Activated naive CD4-positive, alpha-beta T cell (primary cell): ENCODE measurements at places on chromosomes 11 and 22.

GRCh38 chr11:122850076-122850631 is 11.9 kb downstream of the CRTAM start:
- DNase-seq, result no peak

GRCh38 chr11:74000307-74001133 is 8.4 kb downstream of the UCP3 start:
- no peak for DNase-seq

GRCh38 chr11:65377777-65378176 is 4.7 kb downstream of the SLC25A45 start:
- DNase-seq, result no peak

GRCh38 chr11:79110321-79110720 is 330.5 kb downstream of the TENM4 start:
- DNase-seq, result no peak

DNA sequence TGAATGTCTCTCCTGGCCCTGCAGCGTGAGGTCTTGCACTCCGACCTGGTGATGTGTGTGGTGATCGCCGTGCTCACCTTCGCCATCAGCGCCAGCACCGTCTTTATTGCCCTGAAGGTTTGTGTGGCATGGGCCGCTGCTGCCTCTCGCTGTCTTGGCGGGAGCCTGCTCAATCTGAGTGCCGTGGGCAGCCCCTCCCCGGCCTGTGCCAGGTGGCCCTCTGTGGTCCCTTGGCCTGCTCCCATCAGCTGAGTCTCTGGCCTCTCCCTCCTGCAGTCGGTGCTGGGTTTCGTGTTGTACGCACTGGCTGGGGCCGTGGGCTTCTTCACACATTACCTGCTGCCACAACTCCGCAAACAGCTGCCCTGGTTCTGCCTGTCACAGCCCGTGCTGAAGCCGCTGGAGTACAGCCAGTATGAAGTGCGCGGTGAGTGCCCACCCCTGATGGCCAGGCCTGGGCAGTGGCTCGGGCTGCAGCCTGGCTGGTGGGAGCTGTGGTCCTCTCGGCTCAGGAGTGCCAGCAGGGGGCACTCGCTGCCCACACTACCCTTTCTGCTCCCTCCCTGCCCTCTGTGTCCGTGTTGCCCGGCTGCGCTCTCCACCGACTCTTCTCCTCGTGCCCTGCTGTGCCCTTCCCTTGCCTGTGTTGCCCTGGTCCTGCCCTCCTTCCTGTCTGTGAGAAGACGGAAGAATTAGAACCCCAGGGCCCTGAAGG is 10.2 kb downstream of the PCNX3 start:
- DNase-seq, result no peak

DNA sequence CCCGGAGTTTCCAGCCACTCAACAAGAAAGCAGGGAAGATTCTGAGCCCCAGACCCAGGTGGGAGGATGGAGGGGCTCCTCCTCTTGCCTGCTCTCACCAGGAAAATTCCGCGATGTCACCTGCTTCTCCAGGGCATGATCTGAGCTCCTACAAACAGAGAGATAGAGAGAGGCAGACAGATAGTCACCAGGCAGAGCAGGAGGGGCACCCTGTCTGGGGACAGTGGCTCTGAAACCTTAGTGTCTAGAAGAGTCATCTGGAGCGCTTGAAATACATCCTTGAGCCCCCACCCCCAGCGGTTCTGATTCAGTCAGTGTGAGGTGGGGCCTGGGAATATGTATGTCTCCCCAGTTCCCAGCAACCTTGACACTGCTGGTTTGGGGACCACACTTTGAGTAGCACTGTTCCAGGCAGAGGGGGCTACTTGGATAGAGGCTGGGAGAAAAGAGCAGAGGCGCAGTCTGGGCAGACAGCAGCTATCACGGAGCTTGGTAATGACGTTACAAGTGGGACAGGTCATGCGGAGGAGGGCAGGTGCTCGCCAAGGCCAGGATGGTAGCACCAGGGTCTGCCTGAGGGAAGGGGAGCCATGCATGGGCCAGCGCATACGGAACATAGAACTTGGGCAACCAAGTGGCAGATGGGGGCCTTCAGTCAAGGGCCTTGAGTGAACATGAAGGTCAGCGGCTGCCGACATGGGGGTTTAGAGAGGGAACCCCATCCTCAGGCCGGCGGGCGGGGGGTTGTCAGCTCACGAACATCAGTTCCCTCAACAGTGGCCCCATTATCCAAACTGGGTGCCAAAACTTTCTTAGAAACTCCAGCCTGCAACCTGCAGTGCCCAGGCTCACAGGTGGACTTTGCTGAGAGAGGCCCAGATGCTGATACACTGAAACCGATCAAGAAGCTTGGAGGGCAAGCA is 60.9 kb upstream of the MYEOV start:
- DNase-seq, result no peak

GRCh38 chr22:44824271-44824670 is 71.9 kb downstream of the ARHGAP8 start:
- no peak for DNase-seq

DNA sequence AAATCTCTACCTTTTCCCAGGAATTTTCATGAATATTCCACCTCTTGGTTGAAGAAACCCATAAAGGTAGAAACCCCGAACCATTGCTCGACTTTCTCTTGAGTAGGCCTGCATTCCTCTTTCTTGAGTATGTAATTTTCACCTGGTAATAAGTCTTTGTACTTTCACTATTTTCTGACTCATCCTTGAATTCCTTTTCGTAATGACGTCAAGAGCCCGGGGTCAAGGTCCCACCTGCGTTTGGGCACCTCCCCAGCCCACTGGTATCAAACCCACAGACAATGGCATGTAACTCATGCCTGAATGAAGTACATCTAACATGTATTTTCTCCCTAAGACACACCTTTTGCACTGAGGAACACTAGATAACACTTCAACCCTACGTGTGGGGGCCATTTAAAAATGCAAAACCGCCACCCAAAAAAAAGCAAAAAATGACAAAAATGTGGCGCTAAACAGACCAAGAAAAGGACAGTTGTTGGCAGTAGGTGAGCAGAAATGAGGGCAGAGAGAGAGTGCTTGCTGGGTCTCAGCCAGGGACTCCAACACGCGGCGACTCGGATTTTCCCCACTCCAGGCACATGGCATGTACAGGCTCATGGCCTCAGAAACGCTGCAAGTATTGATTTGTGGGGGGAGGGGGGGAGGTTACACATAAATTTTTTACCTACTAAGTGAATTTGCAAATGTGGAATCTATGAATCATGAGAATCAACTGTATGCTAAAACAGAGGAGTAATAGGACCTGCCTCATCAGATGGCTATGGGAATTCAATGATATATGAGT is 4.1 kb upstream of the C11orf24 start:
- DNase-seq, result no peak

DNA sequence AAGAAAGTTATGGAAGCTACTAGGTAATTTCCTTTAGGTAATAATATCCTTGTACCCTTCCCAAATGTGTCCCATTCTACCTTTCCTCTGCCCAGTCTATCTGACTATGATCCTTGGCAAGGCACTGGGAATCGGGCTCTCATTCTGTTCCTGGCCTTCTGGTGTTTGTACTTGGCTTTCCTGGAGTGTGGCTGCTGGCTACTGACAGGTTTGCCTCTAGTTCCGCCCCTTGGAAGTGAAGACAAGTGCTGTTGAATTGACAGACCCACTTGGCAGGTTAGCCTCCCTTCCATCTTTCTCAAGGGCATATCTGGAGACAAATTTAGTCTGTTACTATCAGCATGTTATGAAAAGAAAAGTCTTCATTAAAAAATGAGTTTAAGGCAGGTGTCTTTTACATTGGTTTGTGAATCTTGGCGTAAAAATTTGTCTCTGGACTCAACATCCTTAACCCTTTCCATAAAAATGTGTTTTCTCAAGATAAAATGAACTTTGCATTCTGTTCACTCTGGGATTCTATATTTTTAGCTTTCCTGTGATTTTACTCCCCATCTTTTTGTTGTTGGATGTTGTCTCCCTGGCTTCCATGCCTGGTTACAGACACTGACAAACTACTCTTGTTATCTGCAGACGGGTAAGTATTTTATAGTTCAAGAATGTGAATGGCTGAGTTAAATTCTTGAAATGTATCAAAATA is 287.4 kb upstream of the PDGFD start:
- no peak for DNase-seq

- DNase-seq, result no peak
Observed at GRCh38 chr11:103652013-103652412, 384.4 kb upstream of the DDI1 start.

DNA sequence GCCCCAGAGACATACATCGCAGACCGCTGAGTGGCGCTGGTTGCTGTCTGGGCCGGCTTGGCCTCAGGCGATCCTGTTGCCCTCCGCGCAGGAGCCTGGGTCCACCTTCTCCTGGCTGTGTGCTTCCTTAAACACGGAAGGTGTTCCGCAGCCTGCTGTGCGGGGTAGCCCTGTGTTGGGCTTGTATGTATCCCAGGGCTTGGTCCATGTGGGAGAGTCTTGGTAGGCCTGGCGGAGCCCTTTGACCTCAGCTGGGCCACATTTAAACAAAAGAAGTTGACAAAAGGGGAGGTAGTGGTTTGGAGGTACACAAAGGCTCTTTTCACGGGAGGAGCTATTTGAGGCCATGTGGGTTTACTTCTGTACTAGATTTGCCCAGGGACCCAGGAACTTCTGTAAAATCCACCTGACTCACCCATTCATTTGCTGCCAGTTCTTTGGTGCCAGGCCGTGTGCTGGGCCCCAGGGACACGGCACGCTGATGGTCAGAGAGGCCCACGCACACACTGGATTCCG is 11.0 kb upstream of the GRAMD4 start:
- DNase-seq, result no peak

- DNase-seq, result no peak
Observed at GRCh38 chr22:25069758-25070481, 117.4 kb downstream of the KIAA1671 start.

- no peak for DNase-seq
Observed at GRCh38 chr22:44571566-44572413, 73.8 kb upstream of the RTL6 start.
